ENCODE measurements at places on chromosomes 3 and 15. TPM values are rescaled to one million over a fixed set of nuclear protein-coding genes. Genes with fewer than 3 reads are reported as not detected.

Gene MAGEL2
- total RNA-seq: under 0.01 TPM

Gene ESYT3
- total RNA-seq: 0.27 TPM

Gene SAMD7
- not detected for total RNA-seq

Gene RNF111
- 40.5 TPM for total RNA-seq

Gene SPATA12
- not detected for total RNA-seq

Gene SEMA6D
- 17.7 TPM for total RNA-seq

Gene TNFAIP8L3
- 22.4 TPM for total RNA-seq

Gene FHIT
- total RNA-seq: 1.5 TPM

Gene AHSG
- not detected for total RNA-seq

Gene FBLN2
- total RNA-seq: 452 TPM

Gene B3GALNT1
- 28.5 TPM for total RNA-seq

Gene CLDN16
- 0.09 TPM for total RNA-seq

Gene ZCWPW2
- 1.7 TPM for total RNA-seq

Gene DLL4
- total RNA-seq: 0.09 TPM
